Esophagus muscularis mucosa (tissue), 4 donors: ENCODE measurements at places on chromosomes 5 and 9. TPM values are rescaled to one million over a fixed set of nuclear protein-coding genes. Genes with fewer than 3 reads are reported as not detected.

Gene HRH2
- 3.1 TPM for total RNA-seq

- DNase-seq, result no peak
Observed at GRCh38 chr5:108749128-108749861, 1.6 kb downstream of the FER start.

- no peak for DNase-seq
Observed at GRCh38 chr9:36488389-36488756, 84.3 kb upstream of the MELK start.

GRCh38 chr9:29241320-29241719 is 1668.0 kb upstream of the C9orf72 start:
- DNase-seq, result no peak

- DNase-seq, result no peak
Observed at GRCh38 chr5:81590498-81591384, 160.2 kb downstream of the SSBP2 start.

- no peak for DNase-seq
Observed at GRCh38 chr9:126581893-126582292, 31.8 kb upstream of the LMX1B start.

- DNase-seq, result peak; percentile 29
Observed at GRCh38 chr5:118561971-118562370, 426.4 kb downstream of the DTWD2 start.

Gene WDR38
- 0.32 TPM for total RNA-seq

DNA sequence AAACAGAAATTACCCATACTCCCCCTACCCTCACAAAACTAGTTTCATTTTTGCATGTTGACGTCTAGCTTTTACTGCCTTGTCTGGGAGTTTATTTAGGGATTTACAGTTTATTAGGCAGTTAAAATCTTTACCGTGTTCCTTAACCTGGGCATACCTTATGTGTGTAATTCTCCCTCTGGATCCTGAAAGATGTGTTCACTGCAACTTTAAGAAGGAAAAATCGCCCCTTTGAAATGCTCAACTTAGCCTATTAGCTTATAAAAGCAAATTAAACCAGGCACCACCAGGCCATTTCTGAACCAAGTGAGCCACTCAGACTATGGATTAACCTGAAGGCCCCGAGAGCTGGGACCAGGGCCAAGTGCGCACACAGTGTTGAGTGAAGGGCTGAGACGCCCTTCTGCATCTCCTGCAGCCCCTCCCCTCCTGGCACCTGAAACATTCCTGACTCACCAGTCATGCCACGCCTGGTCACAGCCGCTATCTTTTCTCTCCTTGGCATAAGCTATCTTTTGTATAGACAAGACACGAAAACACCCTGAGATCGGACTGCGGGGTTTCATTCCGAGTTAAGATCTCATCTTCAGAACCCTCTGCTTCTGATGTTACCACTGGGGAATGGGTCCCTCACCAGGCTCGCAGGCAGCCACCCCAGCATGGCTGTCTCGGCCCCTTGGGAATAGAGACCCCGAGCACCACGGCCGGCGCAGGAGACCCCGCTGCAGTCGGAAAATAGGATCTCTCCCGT is 111.9 kb downstream of the ROR2 start:
- no peak for DNase-seq

DNA sequence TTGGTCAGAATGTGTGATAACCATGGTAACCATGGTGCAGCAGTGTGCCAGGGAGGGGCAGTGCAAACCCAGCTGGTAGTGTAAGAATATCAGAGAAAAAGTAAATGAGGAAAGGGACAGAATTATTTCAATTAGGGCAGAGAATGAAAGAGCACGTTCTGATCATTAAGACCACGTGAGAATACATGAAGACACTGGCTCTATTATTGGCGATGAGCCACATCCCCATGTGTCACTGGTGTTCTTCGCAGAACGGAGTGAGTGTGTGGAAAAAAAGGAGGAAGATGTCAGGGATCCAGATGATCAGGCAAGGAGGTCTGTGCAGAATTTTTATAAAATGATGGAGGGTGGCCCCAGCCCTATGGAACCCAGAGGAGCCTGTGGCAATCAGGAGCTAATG is 315.5 kb downstream of the SEMA5A start:
- no peak for DNase-seq

DNA sequence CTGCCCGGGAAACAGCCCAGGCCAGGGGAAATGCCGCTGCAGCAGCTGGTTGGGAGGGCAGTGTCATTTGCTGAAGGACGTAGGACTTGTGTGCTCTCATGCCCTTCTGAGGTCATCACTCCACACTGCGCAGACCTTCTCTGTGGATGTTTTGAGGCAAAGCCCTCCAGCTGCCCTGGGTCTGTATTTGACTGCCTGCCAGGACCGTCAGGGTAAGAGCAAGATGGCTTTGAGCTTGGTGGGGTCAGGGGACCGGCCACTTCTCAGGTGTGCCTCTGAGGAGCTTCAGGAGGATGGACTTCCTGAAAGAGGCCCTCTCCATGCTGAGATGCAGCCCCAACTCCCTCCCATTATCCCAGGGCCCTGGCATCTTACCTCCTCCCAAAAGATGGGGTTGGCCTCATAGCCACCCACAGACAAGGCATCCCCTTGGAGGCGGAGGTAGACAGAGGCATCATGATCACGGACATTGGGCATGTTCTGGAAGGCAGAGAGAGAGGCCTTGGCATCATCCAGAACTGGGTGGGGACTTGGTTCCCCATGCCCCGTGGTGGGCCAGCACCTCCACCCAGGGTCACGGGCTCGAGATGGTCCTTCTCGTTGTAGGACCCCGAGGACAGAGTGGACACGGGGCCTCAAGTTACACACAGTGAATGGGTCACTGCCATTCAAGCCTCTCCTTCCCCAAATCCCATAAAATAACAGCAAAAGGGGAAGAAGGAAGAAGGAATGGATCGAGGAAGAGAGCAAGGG is 19.4 kb downstream of the SARDH start:
- DNase-seq, result no peak

DNA sequence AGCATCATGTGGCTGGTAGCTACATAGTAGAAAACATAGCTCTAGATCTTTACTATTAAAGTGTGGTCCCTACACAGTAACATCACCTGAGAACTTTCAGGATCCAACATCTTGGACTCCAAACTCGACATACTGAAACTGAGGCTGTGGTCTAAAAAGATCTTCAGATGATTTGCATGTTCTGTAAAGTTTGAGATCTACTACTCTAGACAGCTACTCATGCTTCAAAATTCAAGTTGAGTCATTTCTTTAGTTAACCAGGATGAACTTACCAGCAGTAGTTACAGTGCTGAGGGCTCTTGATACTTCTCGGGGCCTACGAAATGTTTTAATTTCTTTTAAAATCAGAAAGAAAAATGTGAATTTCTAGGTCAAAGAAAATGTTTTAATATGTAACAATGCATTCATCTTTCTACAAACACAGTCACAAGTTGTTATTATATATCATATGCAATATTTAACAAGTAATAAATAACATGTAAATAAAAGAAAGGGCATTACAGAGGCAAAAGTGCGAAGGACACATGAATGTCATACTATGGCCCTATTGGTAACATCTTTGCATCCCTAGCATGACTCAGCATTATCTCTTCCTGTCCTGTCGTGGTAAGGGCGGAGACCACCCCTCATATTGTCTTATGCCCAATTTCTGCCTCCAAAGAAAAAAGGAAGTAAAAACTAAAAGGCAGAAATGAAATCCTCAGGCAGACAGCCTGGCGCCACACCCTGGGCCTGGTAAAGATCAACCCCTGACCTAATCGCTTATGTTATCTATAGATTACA is 563.9 kb upstream of the TLE4 start:
- DNase-seq, result no peak

- no peak for DNase-seq
Observed at GRCh38 chr9:132644251-132644650, 25.5 kb downstream of the DDX31 start.

DNA sequence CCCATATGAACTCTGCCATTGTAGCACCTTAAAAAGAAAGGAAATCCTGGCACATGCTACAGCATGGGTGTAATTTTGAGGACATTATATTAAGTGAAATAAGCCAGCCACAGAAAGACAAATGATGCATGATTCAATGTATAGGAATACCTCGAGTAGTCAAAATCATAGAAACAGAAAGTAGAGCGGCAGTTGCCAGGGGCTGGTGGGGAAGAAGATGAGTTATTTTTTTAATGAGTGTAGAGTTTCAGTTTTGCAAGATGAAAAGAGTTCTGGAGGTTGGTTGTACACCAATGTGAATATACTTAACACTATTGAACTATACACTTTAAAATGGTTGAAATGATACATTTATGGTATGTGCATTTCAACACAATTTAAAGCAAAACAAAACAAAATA is 133.0 kb downstream of the ZDHHC21 start:
- DNase-seq, result no peak

DNA sequence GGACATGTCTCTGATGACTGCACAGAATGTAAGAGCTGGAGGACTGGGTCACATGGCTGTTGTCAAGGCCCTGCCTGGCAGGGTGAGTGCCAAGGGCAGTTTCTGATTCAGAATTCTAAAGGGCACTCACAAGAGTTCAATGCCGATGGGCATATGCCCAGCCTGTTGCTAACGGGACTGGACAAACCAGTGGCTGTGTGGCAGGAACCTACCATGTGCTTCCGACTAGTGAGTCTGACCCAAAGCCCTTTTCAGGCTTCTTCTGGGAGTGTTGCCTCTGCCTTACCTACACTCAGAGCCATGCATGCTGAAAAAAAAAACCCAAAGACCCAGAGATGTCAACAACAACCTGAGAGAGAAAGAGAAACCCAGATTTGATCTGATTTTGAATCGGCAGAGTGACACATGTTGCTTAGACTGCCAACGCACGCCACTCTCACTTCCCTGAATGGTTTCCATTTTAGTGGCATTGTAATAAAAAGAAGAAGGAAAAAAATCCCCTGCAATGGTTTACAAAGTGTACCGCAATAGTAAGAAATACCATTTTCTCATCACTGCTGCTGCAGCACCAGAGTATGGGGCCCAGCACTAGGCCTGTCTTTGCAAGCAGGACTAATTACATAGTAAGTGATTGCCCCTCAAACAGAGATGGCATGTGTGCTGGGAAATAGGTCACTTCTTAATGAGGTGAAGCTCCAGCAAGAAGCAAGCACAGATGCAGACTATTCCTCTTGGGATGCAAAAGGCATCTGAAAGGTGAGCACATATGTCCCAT is 194.3 kb downstream of the PALM2AKAP2 start:
- DNase-seq, result no peak

Gene OR2S2
- not detected for total RNA-seq

- DNase-seq, result peak; percentile 62
Observed at GRCh38 chr5:1663186-1663585, 136.5 kb downstream of the MRPL36 start.

DNA sequence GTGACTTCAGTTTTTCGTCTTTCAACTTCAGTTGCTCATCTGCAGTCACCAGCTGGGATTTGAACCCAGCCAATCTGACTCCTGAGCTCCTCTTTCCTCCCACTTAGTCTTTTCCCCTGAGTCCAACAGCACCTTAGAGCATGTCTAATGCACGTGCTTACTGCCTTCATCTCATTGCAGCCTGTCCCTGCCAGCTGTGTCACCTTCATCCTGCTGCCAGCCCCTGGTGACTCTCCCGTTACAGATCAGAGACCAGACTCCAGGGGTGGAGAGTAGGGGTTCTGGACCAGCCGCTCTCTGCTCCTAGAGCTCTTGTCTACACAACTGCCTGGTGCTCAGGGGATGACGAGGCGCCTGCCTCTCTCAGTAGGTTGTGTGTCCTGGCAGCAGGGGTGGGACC is 132.9 kb upstream of the LMX1B start:
- DNase-seq, result no peak

Gene NR2F1-AS1
- total RNA-seq, result 8.6 TPM

DNA sequence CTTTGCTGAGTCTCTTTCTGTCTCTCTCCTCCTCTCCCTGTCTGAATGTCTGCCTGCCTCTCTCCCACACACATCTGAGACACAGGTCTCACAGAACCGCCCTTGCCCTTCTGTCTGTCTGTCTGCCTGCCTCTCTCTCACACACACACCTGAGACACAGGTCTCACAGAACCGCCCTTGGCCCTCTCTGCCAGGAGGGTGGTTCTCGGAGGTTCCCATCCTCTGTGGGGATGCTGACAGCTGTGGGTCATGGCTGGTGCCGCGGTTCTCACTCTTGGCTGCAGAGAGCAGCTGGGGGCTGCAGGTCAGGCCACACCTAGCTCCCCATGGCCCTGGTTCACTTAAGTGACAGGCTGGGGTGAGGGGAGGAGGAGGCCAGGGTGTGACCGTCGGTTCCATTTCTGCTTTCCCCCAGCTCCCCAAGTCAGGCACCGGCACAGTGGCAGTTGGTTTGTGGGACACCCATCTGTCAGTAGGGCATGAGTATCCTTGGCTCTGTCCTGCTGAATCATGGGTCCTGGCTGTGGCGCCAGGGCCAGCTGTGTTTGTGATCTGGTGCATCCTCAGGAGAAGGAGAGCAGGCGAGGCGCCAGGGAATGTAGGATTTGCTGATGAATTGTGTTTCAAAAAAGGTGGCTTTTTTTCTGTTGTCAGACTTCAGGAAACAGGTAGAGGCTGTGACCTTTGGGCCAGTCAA is 42.3 kb upstream of the CLPTM1L start:
- DNase-seq, result no peak

- DNase-seq, result no peak
Observed at GRCh38 chr5:41878643-41879478, 8.6 kb upstream of the OXCT1 start.
